AG08395 (cell line): ENCODE measurements at places on chromosomes 6 and 20.

GRCh38 chr6:47653706-47654105 is 44.7 kb upstream of the ADGRF4 start:
- no peak for DNase-seq

- DNase-seq = no peak
Observed at GRCh38 chr20:7207186-7207798, 439.8 kb downstream of the BMP2 start.

- no peak for DNase-seq
Observed at GRCh38 chr20:20012541-20012940, 4.6 kb upstream of the NAA20 start.

DNA sequence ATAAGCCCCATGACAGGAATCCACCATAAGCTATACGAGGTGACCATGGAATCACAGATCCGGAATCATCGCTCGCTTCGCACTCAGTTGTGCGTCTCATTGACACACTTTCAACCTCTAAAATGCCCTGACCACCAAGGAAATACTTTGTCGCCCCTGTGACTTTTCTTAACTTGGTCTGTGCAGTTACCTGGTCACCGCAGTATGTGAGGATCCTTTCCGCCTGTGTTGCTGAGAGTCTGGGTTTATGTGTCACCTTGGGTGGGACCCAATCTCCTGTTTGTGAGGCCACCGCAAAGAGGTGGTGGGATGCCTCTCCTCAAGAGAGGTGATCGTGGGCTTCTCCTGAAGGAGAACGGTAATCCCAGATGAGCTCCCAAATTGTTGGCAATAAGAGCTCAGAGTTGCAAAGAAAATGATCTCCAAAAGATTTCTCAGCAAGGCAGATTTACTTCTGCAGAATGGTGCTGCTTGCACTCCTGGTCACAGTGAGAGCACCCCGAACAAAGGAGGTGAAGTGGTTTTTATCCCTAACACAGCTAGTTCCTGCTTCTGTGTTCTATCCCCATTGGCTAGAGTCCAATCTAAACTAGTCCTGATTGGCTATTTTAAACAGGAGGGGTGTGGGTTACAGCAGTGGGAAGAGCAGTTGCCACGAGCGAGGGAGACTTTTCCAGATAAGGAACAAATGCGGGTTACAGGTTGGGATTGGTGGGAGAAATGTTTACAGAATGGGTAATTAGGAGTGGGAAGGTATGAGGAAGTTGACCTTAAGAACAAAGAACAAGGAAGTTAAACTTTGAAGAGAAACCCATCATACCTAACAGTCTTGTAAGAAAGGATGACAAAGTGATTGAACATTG is 9.1 kb upstream of the ZNFX1 start:
- DNase-seq = no peak

DNA sequence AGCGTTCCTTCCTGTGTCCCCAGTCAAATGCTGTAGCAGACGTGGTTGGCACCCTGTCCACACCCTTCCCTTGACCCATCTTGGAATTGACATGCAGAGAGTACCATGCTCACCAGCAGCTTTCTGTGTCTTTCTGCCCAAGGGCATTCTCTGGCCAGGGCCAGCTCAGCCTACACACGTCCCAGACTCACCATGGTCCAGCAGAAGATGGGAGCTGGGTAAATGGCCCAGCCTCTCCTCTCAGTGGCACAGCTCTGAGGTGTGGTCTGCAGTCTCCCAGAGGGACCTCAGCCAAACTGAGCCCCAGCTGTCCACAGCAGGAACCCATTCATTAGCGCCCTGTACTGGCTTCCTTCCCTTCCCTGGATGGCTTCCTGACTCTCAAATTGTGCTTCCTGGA is 31.1 kb upstream of the BLCAP start:
- DNase-seq = no peak

DNA sequence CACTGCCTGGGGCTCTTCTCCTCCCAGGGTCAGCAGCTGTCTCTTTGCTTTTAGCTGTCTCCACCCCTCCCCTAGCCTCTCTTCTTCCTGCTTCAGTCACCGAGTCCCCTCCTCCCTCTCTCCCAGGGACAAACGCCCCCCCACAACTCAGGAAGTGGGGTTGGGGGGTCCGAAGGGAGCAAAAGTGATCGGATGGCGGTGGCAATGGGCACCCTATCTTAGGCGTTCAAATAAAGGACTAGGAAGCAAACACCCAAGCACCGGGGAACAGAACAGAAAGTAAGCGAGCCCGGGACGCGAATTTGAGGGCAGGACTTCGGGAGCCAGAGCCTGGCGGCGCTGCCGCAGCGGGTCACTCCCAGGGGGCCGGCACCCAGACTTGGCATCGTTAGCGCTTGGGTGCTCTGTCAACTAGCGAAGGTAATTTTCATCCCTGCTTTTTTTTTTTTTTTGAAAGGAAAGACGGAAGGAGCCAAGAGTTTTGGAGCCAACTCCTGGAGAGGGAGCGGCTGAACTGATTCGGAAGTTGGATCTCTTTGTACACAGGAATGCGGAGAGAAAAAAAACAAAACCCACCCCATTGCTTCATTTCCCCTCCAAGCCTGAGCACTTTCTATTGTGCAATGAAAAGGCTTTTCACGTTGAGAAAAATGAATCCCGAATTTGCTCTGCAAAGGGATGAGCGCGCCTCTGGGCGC is 815 bp upstream of the ITPR3 start:
- DNase-seq = no peak

DNA sequence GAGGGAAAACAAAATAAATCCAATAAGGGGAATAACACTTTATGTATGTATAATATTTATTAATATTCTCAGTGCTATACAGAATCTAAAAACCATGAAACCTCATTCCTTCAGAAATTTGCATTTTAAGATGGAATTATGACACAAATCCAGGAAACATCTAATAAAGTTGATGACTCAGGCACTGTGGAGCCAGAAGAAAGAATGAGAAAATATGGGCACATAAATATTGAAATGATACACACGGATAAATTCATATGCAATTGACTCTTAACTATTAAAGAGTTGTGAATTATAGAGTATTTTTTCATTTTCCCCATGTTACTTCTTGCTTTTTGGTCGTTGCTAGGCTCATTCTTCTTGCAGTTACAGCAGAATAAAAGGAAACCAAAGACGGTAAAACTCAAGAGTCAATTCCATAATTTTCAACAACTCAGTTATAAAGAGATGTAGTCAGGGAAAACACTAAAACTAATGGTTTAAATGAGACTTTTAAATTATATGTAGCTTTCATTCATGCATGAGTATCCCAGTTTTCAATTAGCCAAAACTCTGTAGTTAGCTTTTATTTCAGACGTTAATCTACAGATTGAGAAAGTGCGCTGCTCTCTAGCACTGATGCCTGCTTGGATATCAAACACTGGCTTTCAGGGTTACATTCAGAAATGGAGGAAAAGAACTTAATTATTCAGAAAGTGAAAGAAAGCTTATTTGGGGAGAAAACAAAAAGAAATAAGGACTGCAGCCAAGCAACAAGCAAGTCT is 95.4 kb downstream of the ADGRB3 start:
- no peak for DNase-seq

- DNase-seq = no peak
Observed at GRCh38 chr6:116059713-116060571, 749 bp downstream of the FRK start.

DNA sequence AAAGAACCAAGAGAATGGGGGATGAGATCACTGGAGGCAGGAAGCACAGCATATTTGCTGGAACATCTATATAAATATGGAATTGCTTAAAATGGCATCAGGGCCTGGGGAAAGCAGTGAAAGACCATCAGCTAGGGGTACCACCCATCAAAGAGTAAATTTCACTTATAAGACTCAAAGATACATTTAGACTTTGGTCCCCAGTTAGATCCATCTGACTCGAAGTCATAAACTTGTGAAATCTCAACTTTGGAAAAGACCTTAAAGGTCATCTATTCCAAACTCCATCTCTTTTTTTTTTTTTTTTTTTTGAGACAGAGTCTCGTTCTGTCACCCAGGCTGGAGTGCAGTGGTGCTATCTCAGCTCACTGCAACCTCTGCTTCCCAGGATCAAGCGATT is 109.8 kb downstream of the UNC5CL start:
- DNase-seq = no peak

DNA sequence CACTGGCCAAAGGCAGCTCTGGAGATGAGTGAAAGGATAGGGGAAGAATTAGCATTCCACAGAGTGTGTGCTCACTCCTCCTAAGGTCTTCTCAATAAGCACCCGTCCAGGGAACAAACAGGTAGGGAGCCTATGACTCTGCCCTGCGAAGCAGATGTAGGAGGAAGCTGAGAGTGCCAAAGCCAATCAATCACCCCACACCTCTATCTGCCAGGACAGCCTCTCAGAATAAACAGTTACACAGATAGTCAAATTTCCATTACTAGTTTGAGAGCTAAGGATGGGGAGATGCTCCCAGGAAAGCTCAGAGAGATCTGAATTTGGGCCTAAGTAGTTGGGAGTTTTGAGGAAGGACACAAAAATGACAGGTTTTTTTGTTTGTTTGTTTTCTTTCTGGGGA is 40.5 kb upstream of the SLA2 start:
- no peak for DNase-seq

DNA sequence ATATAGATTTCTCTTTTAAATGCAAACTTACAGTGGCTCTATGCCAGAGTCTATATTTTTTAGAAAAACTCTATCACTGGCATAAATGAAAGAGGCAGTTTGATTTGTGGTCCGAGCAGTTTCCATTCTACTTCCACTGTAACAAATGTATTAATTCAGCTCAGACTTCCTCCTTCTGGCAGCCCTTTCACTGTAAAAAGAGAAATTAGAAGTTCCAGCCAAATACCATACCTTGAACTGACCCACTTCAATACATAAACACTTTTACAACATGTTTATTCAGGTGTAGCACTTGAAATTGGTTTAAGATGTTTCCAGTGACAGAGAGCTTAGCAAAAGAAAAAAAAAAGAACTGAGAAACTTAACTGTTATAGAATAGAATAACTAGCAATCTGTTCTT is 99.3 kb downstream of the BMP5 start:
- DNase-seq = no peak

- no peak for DNase-seq
Observed at GRCh38 chr6:41058783-41059181, 5.8 kb downstream of the APOBEC2 start.

DNA sequence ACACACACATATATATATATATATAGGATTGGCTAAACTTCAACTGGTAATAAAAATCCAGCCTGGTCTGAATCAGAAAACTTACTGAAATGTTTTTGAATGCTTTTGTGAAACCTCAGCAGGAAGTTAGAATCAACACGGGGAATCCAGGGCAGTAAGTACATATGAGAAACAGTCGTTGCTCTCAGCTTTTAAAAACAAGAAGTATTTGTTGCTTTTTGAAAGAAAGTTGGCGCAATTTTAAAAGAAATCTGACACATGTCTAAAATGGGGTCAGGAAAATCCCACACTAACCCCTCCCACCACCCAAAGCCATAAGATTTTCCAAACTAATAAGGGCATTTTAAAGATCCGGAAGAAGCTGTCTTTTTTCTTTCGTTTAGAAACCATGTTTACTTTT is 11.5 kb upstream of the CCDC170 start:
- DNase-seq = peak; percentile 50

DNA sequence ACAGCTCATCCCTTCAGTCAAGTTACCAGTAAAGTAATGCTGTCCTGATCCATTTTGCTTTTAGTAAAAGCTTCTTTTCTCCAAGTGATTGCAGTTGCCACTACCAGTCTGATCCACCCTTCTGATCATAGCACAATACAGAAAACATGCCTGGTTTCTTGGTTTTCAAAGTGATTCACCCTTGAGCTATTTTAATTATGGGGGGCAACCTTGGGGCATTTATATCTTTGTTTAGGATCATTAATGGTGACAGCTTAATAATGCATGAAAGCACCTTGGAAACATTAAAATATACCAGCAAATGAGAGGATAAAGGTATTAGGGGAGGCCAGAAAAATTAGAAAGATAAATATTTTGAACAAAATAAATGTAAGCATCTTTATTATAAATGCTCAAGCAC is 38.4 kb downstream of the LRRC1 start:
- no peak for DNase-seq

DNA sequence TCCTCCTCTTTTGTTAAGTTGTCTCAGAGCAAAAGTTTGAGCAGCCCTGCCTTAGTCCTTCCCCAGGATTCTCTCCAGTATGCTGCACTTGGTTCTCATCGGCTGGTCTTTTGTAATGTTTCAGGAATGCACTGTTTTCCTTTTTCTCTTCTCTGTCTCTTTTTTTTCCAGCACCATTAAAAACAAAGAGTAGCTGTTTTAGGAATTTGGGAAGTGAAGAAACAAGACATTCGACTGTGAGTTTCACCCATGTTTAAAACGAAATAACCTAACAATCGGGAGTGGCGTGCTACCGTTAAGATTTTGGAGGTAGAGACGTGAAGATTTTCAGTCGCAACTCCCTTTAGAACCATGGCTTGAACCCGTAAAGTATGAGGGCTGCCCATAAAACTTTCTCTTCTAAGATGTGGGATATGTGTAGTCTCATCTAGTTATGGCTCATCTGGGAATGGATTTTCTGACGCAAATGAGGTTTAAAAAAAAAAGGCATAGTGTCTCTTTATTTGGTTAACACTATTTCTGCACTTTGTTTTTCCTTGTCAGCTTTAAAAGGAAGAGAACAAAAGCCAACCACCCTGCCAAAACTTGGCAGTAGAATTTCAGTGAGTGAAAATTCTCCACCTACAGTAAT is 35.9 kb upstream of the RAB23 start:
- DNase-seq = peak; percentile 73
